ENCODE measurements at places on chromosomes 16 and 17.

- DNase-seq: no peak
Observed at GRCh38 chr17:3921006-3921405, 4.7 kb upstream of the P2RX1 start.

- DNase-seq: no peak
Observed at GRCh38 chr16:50467559-50467942, 80.6 kb upstream of the NKD1 start.

DNA sequence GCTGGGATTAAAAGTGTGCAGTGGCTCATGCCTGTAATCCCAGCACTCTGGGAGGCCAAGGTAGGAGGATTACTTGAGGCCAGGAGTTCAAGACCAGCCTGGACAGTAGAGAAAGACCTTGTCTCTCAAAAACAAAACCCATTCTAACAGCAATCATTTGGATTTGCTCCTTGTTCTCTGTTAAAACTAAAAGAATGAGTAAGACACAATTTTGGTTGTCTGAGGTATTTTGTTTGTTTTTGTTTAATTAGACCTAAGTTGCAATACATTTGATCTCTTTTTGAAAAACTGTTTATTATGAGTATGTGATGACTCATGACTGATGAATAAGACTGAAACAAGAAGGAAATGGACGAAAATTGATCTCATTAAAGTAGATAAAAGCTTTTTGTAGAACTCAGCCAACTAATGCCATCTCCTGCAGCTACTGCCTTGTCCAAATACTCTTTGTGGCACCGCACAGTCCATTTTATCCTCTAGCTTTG, 29.0 kb downstream of the GLG1 start:
- no peak for DNase-seq

GRCh38 chr16:16010194-16010593, 60.8 kb downstream of the ABCC1 start:
- no peak for DNase-seq

DNA sequence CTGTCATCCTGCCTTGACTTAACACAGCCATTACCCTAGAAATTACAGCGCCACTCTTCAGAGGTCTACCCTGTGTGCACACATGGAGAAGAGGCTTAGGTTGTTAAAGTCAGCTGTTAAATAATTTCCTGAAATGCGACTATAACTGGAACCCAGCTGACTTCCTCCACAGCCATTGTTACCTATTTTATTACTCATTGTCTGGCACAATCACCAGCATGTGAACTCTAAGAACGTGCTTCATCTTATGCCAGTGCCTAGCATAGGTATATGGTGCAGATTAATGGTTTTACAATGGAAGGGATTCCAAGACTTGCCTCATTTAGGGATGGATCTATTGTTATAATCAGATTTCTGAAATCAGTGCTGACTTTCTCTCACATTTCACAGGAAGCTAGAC, 11.9 kb downstream of the RDM1 start:
- no peak for DNase-seq

DNA sequence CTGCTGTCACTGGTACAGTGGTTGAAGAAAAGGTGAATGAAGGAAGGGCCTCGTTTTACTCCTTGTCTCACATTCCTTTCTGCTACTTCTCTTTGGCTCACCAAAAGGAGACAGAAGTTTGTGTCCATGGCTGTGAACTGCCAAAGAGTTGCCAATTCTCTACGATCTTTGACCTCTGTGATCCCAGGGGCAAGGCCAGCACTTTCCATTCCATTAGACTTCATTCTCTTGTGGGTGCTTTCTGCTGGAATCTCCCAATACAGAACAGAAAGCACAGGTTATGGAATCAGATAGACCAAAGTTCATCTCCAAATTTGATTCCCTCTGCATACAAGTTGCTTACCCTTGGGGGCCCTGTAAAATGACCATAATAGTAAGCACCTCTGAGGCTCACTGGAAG, 407.6 kb downstream of the MAF start:
- DNase-seq: no peak

DNA sequence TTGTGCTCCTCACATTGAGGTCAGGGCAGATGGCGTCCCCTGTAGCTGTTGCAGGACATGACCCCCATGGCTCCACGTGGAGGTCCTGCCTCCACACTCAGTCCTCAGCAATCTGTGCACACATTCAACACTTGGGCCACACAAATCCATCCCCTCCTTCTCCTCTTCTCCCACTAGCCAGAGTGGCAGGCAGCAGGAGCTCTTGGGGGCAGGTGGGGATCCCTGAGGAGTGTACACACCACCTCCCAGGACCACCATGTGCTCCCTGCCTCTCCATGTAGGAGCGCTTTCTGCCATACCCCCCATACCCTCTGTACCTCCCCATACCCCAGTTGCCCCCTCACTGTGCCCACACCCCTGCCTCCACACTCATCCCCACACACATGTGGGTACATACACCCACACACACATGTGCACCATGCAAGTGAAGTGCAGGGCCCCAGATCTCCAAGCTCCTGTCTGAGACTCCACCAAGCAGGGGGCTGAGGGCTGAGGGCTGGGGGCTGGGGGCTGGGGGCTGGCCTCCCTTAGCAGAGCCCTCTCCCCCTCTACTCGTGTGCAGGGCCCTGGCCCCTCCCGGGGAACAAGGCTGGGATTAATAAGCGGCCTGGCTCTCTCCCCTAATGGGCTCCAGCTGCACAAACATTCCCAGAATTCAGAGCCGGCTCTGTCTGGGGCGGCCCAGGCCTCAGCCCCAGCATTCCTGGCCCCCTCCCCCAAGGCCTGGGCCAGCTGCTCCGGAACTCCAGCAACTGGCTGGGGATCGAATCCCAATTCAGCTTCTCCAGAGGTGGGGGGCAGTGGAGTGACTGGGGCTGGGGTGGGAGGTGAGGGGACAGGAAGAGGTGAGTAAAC, 48.2 kb upstream of the MEIOC start:
- peak; percentile 83 for DNase-seq

- no peak for DNase-seq
Observed at GRCh38 chr17:8012996-8013640, 10.7 kb downstream of the GUCY2D start.

DNA sequence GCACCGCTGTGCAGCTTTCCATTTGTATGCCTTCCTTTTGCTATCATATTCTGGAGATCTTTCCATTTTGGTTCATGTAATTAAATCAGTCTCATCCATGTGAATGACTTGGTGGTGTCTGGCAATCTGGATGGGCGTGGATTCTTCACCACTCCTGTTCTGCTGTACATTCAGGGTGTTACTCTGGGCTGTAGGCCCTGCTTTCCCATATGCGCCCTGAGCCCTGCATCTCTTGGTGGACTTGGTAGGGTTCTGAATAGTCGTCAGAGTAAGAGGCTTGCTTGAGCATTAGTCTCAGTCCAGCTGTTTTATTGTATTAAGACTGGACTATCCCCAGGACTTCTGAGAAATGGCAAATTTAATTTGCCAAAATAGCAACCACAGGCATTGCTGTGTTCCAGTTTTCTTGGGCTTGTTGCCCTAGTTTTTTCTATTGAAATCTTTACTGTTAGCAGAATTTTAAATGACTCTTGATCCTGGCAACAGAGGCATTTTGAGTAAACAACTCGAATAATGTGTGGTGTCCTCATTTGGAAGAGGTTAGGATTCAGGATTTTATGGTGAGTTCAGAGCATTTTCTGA, 14.9 kb downstream of the BANP start:
- no peak for DNase-seq

- DNase-seq: peak; percentile 51
Observed at GRCh38 chr17:58328195-58329034, at the start of gene TSPOAP1. TSS of gene TSPOAP1 (minus strand) at chr17:58328795. CDS start at chr17:58327920, 875 bp downstream.

DNA sequence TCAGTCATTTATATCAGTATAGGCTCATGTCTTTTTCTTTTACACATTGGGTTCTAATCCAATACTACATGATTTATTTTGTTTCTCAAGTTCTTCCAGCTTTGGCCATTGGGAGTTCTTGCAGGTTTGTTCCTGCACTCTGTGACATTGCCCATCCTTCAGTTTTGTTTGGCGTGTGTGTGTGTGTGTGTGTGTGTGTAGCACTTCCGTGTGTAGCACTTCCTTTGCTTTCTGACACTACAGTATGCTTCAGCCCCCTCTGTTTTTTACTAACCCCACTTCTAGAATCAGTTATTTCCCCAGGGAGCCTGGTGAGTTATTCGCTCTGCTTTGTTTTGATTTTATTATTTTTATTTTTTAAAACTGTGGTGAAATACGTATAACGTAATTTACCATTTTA, 75.6 kb upstream of the LGALS9 start:
- no peak for DNase-seq

DNA sequence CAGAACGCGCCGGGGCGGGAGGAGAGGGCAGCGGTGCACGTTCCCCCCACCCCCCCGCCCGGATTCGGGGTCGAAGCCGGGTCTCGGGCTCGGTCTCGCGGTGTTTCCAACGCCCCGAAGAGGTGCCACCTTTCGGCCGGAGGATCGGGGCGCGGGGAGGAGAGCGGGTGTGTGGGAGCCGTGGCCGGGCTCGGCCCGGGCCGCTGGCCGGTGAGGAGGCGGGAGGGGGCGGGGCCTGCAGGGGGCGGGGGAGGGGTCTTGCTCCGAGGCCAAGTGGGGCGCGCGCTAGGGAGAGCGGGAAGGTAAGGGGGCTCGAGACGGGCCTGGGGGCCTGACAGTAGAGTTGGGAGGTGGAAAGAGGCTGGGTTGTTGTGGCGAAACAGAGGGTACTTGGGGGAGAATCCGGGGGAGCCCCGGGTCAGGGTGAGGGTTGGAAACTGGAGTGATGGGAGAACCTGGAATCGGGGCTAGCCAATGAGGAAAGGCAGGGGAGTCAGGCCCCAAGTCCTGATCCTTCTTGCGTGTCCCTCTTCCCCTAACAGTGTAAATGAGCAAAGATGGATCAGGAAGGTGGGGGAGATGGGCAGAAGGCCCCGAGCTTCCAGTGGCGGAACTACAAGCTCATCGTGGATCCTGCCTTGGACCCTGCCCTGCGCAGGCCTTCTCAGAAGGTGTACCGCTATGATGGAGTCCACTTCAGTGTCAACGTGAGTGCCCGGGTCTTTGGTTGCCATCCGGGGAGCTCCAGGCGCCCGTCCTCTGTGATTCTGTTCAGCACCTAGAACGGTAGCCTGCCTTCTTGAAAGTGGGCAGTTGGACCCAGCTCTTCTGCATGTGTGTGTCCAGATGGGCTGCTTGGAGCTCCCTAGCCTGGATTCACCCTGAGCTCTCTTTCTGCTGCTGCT, 873 bp downstream of the SETD1A start:
- no peak for DNase-seq

DNA sequence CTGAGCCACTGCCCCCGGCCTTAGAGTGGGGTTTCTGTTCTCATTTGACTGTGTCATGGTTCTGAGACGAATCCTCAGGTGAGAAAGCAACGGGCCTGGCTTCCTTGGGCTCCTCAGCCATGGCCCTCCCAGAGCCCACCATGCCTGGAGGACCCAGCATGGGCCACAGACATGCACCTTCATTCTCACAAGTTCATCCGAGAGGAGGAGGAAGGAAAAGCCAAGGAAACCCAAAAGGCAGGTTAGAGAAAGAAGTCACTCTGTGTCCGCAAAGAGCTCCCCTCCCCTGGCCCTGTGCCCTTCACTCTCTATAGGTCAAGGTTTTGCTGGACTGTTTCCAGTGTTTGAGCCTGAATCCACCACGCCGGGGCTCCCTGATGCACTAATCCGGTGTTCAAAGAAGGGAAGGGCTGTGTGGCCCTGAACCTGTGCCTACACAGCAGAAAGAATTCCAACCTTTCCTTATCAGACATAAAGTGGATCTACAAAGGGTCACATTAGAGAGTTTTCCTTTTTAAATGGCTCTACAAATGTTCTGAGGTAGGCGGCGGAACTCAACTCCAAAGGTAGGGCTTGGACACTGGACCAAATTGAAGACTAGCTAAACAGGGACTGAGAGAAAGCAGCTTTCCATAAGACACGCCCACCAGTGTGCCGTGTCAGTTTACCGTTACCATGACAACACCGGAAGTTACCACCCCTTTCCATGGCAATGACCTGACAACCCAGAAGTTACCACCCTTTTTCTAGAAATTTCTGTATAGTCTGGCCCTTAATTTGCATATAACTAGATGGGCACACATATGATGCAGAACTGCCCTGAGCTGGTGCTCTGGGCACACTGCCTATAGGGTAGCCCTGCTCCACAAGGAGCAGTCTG, 15.9 kb upstream of the PECAM1 start:
- DNase-seq: no peak

DNA sequence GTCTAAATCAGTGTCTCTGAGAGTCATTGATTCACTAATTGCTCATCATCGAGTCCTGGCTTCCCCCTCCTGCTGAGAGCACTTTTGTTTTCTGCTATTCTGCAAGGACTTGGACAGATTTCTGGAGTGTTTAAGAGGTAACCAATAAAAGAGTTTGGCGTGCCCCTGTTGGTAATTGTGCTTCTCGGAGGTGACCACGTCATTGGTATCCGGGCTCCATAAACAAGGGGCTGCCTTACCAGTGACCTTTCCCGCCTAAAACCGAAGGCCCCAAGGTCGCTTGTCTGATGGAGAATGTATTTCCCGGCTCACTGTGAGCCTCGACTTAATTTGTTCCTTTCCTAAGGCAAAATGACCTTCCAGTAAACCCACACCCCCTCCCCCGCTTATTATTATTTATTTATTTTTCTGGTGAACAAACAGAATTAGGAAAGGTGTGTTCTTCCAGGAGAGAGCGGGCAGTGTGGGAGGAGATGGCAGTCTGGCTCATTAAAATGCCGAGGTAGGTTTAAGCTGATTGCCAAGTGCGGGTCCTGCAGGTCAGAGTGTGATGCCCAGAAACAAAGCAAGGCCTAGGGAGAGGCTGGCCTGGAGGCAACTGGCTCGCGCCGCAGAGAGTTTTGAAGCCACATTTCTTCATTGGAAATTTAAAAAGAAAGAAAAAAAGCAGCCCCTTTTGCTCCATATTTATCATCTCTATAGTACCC, 30.2 kb downstream of the MSI2 start:
- no peak for DNase-seq

Measured in left kidney (tissue), 8 donors.